ENCODE measurements at places on chromosomes 6 and 20.
A peak's percentile ranks its signal among the peaks of the same experiment; 100 is the strongest.

GRCh38 chr6:84061613-84062398, 28.2 kb downstream of the MRAP2 start:
- no peak for DNase-seq

DNA sequence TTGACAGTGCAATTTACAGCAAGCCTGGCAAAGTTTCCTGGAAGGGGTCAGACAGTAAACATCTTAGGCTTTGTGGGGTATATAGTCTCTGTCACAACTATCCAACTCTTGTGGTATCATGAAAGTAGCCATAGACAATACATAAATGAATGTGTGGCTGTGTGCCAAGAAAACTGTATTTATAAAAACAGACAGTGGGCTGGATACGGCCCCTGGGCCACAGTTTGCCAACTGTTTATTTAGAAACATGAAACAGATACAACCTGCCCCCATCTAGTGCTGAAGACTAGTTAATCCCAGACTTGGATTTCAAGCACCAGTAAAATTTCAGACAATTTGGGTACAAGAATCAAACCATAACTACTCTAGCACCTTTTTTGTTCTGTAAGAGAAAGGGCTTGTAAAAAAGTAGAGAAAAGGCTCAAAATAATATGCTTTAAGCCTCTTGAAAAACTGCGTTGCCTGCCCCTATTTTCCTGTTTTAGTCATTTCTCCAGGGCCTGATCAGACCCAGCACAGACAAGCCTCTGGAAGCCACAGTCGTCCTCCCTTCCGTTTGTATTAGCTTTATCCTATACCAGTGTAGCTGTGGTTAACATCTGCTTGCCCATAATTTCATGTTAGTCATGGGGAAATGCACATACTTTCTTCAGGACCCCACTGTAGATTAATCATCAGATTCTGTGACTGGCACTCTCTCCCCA, 30.8 kb downstream of the JAG1 start:
- no peak for DNase-seq

DNA sequence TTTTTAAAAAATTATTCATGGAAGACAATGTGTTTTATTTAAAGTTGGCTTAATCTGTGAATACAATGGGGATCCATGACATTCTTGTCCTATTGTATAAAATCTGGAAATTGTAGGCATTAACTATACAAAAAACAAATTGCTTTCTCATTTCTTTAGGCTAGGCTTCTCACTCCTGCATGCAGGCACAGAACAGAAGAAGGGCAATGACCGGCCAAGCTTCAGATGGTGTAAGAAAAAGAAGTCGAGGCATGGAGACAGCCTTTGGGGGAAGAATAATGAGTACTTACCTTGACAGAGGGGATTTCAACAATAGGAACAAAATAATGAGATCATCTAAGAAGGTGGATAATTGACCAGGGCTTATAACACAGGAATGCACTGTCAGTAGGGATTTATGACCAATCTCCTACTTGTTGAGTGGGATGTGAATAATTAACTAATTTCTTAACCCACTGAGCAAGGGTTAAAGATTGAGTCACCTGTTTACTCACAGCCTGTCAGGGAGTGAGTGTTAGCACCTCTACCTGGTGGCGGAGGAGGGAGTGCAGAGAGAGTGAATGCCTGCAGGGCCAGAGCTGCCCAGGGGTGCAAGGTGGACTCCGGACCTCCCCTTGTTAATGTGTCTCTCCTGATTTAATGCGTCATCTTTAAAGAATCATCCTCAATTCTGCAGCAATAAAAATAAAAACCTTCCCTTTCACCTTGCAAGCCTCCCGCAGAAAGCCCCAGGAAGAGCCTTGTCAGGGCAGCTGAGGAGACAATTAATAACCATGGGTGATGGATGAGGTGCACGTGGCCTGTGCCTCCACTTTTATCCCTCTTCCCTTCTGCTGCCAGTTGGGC, 3.9 kb downstream of the SLC22A2 start:
- no peak for DNase-seq

GRCh38 chr20:49676581-49677291, 36.9 kb downstream of the B4GALT5 start:
- DNase-seq = peak; percentile 84

GRCh38 chr6:21049572-21049971, 515.3 kb downstream of the CDKAL1 start:
- DNase-seq = peak; percentile 47

GRCh38 chr6:43658161-43658560, 13.3 kb downstream of the RSPH9 start:
- no peak for DNase-seq

DNA sequence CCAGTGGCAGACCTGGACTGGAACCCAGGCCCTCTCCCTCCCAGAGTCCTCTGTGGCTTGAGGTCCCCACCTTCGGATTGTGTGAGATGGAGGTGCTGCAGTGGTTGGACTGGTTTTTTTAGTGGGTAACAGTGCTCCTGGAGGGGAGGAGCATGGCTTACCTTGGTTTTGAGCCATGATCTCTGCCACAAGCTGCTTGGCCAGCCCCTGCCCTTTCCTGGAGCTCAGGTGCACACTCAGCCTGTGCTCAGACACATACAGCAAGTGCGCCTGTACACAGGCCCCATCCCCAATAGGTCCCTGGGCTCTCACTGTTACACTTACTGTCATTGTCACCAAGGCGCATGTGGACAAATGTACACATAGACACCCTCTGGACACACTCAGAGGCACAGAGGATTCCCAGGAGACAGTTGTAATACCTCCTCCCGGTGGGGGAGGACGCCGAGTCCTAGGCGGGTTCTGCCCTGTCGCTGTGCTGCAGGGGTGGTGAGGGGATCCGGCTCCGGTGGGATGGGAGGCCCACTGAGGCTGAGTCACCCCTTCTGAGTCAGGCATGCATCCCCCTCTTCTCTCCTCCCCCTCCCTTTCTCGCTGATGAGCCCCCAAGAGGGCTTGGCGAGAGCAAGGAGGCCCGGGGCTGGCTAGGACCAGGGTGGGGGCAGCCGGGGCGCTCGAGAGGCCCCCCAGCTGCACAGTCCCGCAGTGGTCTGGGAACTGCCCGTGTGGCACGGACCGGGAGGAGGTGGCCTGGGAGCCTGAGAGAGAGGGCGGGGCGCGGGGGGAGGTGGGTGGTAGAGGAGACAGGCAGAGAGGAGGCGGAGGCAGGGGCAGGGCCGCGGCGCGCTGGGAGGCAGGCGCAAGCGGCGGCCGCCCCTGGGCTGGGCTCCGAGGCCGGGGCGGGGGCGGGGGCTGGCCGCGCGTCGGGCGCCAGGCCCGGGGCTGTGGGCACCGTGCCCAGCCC, 522 bp upstream of the EPB41L1 start:
- DNase-seq = peak; percentile 85

DNA sequence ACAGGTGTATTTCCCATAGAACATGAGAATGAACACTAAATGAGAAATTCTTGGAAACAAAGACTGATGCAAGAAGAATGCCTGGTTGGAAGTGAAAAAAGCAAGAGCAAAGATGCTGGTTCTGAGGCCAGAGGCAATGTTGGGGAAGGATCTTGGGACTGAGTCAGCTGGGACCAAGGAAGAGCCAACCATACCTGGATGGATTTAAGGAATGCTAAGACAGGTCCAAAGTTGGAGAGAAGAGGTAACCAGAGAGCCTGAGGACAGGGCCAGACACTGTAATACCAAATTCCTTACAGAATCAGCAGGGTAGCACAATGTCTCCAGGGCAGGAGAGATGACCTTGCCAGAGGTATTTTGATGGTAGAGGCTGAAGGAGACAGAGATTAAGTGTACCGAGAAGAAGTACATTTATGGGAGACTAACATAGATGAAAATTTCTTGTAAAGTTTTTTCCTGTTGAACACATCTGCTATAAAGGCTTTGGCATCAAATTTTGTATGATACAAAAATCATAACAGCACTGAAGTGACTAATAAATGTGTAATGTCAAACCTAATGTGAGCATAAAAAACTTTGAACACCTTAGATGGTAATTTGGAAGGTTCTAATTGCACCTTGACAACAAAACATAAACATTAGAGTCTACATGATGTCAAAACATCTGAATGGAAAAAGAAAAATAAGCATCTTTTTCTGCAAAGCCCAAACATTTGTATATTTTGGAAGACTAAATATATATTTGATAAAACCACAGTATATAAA, 221.7 kb upstream of the MARCKS start:
- DNase-seq = peak; percentile 12

DNA sequence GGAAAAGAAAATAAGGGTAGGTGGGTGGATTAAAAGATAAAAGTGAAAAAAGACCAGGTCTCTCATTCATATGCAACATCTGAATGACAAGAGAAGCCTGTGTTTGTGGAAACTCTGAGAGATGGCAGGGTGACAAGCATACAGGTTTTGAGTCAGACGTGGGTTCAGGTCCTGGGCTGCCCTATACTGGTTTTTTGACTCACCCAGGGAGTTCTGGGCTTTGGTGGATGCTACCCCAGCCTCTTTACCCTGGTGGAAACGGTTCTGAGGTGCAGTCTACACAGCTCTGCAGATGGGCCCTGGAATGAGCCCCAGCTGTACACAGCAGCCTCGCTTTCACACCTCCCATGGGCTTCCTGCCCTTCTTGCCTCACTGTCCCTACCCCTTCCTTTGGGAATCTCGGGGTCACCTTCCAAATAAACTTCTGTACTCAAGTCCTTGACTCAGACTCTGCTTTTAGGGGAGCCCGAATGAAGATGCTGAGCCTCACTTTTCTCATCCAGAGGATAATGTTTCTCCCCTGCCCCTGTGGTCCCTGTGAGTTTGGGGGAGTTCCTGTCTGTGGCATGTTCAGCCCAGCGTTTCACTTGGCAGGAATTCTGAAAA, 77.7 kb upstream of the CLDN20 start:
- peak; percentile 49 for DNase-seq

- no peak for DNase-seq
Observed at GRCh38 chr6:157221817-157222175, 101.5 kb downstream of the TMEM242 start.

- DNase-seq = no peak
Observed at GRCh38 chr20:4840801-4841200, 119.1 kb downstream of the PRND start.

- peak; percentile 88 for DNase-seq
Observed at GRCh38 chr6:25173951-25174474, 105.2 kb upstream of the CARMIL1 start.

- peak; percentile 68 for DNase-seq
Observed at GRCh38 chr6:16514249-16514648, 247.0 kb downstream of the ATXN1 start.

GRCh38 chr6:52420668-52421358, 671 bp downstream of the EFHC1 start:
- DNase-seq = peak; percentile 56

DNA sequence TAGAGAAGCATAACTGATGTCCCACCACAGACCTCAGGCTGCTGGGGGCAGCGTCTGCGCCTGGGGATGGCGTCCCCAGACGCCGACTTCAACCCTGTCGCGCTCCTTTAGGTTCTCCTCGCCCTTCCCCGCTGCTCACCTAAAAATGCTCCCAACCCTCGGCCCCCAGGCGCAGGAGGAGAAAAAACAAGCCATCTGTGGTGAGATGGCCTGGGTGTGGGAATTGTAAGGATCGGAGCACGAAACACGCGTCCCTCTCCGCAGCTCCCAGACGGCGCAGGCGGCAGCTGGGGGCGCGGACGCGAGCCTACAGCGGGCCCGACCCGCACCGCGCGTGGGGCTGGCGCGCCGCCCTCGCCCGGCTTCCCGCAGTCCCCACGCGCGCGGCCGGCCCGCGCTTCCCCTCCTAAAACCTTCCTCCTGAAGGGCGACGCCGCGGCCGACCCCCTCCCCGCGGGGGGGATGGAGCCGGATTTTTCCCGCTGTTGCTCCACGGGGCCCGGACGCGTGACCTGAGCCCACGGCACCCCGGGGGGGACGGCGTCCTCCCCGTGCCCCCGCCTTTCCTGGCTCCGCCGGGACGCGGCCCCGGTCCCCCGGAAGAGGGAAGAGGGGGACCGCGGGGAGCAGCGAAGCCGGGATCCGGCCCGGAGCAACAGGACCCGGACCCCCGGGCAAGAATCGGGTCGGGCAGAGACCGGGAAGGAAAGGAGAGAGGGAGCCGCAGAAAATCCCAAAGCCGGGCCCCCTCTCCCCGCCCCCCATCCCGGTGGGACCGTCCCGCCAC, 611 bp downstream of the EPB41L2 start:
- peak; percentile 73 for DNase-seq

DNA sequence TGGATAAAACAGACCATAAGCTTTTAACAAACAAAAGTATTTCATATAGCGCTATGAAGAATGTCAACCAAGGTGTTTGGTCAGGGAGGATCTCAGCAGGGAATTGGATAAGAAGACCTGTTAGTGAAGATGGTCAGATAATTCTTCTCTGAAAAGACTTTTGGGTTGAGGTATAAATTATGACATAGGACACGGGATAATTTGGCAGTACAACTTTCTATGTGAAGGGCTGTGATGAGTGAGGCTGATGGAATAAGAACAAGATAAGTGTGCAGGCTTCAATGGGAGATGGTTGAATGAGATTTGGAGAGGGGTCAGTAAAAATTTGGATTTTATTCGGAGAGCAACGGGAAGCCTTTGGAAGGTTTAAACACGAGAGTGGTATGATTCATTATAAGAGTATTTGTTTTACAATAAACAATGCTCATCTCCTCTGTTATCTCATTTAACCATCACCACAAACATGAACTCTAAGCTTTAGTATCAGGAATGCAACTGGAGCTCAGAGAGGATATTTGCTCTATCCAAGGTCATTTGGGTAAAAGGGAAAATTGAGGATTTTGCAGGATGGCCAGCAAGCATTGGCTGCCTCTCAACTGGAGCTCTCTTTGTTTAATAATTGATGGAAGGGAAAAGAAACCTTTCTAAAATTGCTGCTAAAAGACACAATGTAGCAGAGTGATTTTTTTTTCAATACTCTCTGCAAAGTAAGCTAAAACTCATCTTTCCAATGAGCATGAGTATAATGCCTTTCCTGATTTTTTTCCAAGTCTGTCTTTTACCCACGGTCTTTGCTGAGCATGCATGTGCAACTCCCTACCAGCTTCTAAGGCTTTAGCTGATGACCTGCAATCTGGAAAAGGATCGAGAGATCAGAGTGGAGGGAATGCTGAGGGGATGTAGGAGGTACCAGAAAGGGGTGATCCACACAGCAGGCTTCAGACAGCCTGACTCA, 534.0 kb downstream of the CBLN4 start:
- no peak for DNase-seq

GRCh38 chr6:29847871-29848630, 20.4 kb downstream of the HLA-G start:
- peak; percentile 71 for DNase-seq

DNA sequence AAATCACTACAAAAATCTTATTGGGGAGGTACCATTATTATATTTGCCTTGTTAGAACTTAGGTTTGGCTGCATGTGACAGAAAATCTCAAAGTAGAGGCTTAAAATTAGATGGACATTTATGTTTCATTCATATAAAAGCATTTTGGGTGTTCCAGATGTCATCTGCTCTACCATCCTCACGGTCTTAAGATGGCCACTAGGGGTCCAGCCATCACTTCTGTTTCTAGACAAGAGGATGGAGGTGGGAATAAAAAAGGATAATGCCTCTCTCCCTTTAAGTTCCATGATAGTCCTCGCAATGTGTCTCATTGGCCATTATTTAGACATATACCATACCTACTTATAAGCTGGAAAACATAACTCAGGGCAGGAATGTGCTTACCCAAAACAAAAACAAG, 929.5 kb downstream of the KIF16B start:
- peak; percentile 32 for DNase-seq

- DNase-seq = peak; percentile 63
Observed at GRCh38 chr6:127342296-127342945, 988 bp downstream of the ECHDC1 start.

Data from GM23248 (cell line).